Stimulated activated CD8-positive, alpha-beta memory T cell treated with anti-CD3 and anti-CD28 coated beads, Interleukin-4, amount 100 ng/mL, for 4 hours (primary cell): ENCODE measurements at places on chromosomes 5 and 9.

DNA sequence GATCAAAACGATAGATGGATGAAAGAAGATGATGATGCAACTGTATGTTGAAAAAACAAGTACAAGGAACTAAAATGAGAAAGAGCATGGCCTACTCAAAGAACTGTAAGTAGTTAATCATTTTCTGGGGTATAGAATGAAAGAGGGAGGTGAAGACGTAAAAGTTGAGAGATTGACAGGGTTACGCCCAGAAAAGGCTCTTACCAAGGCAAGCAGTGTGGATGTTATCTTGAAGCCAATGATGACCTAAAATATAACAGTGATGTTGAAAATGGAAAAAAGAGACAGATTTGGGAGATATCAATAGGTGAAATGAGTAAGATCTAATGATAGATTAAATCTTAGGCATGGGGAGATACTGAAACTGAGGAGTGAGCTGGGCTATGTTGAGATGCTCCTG lies 80.4 kb upstream of the GNAQ start:
- DNase-seq, result no peak

- DNase-seq, result no peak
Observed at GRCh38 chr9:112421771-112422222, 41.9 kb downstream of the HSDL2 start.

GRCh38 chr9:15305470-15305869 lies 1.5 kb downstream of the TTC39B start:
- no peak for DNase-seq

GRCh38 chr5:127806776-127807175 lies 103.6 kb downstream of the CCDC192 start:
- no peak for DNase-seq

- DNase-seq, result no peak
Observed at GRCh38 chr5:122297587-122298298, 14.3 kb upstream of the SNCAIP start.

- no peak for DNase-seq
Observed at GRCh38 chr9:20325008-20325407, 297.3 kb downstream of the MLLT3 start.

- no peak for DNase-seq
Observed at GRCh38 chr9:131677049-131677443, 62.8 kb downstream of the RAPGEF1 start.

DNA sequence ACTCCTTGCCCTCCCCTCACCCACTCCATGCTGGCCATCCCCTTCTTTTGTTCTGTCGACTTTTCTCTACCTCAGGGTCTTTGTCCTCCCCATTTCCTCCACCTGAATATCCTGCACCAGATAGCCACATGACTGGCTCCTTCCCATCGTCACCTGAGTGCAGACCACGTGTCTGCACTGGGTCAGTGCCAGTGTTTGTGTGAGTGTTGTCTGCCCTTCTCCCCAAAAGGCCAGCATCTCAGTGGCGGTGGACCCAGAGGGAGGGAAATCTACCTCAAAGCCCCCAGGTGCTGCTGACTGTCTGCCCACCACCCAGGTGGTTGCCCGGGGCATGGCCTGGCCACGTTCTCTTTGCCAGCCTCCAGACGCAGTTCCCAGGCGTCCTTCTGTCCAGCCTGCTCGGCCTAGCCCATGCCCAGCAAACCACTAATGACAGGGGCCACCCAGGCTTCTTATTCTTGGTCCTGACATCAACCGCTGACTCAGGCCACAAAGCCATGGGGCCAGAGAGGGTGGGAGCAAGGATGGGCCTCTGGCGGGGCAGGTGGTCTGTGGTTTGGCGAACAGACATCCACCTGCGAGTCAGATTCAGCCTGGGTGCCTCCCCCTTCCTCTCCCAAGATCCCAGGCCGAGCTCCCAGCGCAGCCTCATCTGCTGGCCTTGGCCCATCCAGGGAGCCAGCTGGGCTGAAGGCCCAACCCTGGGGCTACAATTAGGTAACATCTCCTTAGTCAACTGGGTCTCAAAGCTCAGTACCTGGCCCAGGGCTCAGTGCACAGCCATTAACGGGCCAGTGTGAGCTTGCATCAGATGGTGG lies 5.5 kb upstream of the NINJ1 start:
- DNase-seq, result no peak

DNA sequence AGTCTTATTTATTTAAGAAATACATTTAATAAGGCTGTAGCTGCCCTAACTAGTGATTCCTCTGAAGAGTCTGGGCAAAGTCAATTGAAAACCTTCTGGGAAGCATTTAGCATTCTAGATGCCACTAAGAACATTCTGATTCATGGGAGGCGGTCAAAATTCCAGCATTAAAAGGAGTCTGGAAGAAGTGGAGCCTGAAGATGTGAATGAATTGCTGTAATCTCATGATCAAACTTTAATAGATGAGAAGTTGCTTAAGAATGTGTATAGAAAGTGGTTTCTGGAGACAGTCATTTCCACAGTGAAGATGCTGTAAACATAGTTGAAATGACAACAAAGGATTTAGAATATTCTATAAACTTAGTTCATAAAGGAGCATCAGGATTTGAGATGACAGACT lies 61.4 kb downstream of the WDR41 start:
- DNase-seq, result no peak

DNA sequence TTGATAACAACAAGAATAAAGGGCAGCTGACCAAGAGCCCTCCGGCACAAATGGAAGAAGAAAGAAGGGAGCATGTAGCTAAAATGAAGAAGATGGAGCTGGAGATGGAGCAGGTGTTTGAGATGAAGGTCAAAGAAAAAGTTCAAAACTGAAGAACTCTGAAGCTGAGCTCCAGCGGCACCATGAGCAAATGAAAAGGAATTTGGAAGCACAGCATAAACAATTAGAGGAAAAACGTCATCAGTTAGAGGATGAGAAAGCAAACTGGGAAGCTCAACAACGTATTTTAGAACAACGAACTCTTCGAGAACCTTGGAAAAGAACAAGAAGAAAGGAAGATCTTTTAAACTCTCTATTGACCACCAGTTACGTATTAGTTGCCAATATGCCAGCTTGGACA lies 100.9 kb downstream of the GABBR2 start:
- no peak for DNase-seq

GRCh38 chr5:178284093-178284675 lies 51.6 kb upstream of the PHYKPL start:
- DNase-seq, result no peak
